ENCODE measurements at places on chromosomes 16 and 17. TPM values are rescaled to one million over a fixed set of nuclear protein-coding genes. Genes with fewer than 3 reads are reported as not detected.

DNA sequence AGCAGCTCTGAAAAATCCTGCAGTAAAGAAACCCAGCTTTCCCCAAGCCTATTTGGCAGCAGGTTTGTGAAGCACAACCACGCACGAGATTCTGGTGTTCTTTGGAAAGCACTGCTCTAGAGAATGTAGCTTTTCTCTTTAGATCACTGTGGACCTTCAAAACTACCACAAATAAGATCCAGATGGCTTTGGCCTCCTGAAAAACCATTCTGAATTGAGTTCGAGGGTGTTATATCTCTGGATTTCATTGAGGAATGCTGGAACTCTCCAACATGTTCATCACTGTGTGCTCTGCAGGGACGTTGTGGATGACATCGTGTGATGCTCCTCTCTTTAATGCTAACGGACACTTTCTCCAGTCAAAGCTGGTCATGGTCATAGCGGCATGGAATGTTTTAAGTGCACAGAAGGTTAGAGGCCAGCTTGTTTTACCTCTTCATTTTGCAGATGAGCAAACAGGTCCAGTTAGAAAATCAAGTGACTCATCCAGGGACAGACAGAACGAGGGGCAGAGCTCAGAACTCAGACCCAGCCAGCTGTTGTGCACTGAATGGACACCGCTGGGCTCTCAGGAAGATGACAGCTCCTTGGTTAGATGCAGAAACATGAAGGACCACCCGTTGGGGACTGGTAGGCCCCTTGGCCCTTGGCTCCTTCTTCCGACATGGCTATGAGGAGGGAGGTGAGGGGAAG is 37.2 kb downstream of the CCDC42 start:
- H3K27ac ChIP-seq = no peak overlapping the region
- H3K36me3 ChIP-seq = peaks cover 3% of the 10 kb centered on the region
- DNase-seq = no peak
- H3K27me3 ChIP-seq = no peaks in the 10 kb centered on the region
- no peak overlapping the region for H3K4me3 ChIP-seq
- H3K4me1 ChIP-seq = peaks cover 16% of the 10 kb centered on the region

DNA sequence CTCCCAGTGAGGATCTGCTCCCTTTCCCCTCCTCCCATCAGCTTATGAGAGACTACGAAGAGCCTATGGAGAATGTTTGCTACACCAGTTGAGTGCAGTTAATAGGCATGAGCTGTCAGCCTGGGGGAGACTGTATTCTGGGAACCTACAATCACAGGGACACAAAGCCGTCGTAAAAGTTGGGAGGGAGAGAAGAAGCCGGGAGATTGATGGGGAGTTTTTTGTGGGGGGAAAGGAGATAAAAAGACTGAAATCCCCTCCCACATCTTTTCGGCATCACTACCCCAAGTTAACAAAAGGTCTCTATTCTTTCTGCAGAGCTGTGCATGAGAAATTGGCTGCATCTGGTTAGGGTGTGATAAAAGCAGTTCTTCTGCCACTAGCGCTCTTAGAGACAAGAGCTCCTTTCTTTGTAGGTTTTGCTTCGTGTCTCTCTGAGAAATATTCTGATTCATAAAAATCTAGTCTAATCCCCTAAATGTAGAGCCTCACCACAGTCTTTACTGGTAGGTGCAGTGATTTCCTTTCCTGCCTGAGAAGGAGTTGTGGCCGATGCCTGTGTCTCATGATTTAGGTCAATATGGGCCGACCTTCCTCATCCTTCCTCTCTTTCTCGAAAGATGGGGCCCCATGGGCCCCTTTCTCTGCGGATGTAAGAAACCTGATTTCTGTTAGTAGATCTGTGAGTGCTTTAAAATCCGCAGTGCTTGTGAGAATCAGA is 77.4 kb downstream of the BPTF start:
- no peaks in the 10 kb centered on the region for H3K27me3 ChIP-seq
- DNase-seq = no peak
- H3K27ac ChIP-seq = no peak overlapping the region
- peaks cover 18% of the 10 kb centered on the region for H3K36me3 ChIP-seq

DNA sequence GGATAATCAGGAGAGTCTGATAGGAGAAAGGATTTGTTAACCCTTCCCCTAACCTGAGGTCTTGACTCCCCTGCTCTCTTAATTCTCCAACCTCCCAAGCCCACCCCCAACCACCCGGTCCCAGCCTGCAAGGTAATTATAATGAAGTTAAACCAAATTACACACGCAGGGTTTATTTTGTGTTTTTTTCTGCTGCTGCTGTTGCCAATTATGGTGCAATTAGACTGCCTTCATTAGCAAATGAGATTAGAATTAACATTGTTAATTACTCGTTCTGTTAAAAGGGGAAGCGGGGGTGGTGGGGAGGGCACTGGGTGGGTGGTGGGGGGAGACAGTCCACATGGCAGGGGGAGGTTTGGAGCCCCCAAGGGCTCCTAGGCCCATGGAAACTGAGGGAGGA is 128.9 kb downstream of the CCT6B start:
- no peak overlapping the region for H3K4me3 ChIP-seq
- H3K4me1 ChIP-seq = no peaks in the 10 kb centered on the region
- no peak for DNase-seq
- H3K27ac ChIP-seq = no peak overlapping the region

Gene HIC1
- 8.8 TPM for total RNA-seq

Gene ITGAL
- total RNA-seq = not detected
